ENCODE measurements at places on chromosomes 3 and 15.

DNA sequence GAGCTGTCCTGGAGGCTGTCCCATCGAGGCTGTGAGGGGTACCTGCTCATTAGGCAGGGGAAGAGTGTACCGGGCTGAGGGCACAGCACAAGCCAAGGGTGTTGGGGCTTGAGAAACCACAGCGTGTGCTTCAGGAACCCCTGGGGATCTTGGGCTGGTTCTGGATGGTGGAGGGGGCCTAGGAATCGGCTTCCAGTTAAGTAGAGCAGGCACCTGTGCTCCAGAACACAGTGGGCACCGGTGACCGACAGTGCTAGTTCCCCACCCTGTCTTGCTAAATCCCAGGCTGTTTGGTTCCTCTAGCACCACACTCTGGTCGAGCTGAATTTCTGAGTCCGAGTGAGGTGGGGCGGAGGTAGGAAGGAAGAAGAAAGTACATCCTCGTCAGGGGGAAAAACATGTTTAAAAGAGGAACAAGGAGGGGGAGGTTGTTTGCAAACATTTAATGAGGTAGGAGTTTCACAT is 29.1 kb downstream of the SLC6A6 start:
- peak; percentile 83 for DNase-seq

GRCh38 chr3:125165189-125165947 is 47.2 kb downstream of the SLC12A8 start:
- peak; percentile 34 for DNase-seq

- DNase-seq = no peak
These were observed 11.4 kb downstream of the EIF4G1 start for GRCh38 chr3:184325715-184326369.

DNA sequence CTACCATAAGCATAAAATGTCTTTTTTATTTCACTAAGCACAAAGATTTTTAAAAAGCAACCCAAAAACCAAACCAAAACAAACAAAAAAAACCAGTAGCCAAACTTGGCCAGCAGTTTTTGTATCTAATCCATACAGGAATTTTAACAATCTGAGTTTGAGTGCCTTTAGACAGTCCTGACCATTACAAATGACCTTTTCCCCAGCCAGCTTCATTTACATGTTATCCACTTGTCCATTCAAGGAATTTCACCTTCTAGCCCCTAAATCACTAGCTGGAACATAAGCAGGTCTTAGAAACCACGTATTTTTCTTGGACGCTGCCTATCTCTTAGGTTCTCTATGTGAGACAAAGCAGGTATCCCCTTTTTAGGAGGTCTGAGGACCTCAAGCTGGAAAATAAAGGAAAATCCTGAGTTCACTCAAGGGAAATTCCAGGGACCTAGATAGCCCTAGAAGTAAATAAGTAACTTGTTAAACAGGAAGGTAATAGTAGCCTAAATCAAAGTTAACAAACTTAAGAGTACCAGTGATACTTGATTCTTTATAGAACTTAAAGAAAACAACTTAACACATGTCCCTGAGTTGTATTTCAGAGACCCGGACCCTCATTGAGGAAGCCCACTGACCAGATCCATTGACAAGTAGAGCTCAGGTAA is 34.2 kb downstream of the CIP2A start:
- no peak for DNase-seq

DNA sequence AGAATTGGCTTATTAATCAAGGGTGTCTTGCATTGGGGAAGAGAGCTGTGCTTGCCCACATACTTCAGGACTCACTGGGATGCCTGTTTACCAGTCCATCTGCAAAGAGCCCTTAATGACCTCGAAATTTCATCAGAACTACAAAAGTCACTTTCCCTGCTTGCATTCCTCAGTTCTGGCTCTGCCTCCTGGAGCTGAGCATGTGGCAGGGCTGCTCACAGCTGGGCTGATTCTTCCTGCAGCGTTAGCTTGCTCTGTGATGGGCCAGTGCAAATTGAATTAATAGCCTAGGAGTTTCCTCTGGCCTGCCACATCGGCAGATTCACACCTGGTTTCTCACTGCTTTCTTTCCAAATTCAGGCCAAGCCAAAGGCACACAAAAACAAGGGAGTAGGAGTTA is 108.9 kb downstream of the DUT start:
- no peak for DNase-seq

DNA sequence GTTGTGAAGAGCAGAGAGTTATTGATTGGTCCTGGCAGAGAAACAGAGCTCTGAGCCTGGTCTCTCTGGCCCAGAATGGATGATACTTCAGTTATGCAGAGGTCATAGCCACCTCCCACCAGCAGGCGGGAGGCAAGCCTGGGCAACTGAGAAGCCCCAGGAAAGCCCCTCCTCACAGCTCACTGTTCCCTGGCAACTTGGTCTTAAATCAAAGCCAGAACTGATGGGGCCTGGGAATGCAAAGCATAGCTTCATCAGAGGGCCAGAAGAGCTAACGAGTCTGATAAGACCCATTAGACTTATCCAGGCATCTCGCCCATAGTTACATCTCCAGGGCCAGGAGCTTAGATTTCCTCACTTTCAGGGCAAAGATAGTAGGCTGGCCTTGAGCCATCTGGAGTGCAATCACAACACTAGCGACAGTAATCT is 5.5 kb upstream of the COLQ start:
- DNase-seq = peak; percentile 38

DNA sequence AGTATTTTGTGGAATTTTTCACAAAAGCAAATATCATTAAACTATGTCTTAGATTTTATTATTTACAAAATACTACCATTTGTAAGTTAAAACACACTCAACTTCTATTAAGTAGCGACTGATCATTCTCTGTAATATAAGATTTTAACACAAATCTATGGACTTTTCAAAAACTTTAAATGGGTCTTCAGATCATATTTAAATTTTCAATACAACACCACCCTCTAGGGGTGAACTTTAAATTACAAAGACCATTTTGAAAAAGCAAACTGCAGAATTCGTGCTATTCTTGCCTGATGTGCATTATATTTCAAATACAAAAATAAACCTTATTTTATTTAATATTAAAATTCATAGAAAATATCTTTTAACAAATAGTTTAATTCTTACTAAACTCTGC is 8.2 kb upstream of the VGLL4 start:
- peak; percentile 79 for DNase-seq

DNA sequence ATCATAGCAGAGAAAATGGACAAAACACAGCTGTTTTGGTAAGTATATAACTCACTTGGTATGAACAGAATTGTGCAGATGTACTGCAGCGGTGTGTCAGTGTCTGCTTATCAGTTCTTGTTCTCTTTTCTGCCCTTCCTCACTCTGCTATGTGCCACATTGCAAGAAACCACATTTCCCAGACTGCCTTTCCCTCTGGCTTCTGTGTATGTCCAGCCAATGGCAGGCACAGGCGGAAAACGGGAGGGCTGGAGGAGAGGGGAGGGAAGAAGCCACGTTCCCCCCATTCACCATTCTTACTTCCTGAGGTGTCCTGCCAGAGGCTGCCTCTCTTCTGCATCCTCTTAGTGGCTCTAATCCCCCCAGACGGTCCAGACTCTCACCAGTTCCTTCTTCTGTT is 15.4 kb downstream of the HHLA2 start:
- DNase-seq = peak; percentile 92

GRCh38 chr15:72967811-72968530 is 84.3 kb upstream of the NEO1 start:
- DNase-seq = no peak

- DNase-seq = no peak
These were observed 22.7 kb downstream of the MGLL start for GRCh38 chr3:127799476-127800222.

- no peak for DNase-seq
These were observed 522.1 kb upstream of the TGFBR2 start for GRCh38 chr3:30084316-30084715.

DNA sequence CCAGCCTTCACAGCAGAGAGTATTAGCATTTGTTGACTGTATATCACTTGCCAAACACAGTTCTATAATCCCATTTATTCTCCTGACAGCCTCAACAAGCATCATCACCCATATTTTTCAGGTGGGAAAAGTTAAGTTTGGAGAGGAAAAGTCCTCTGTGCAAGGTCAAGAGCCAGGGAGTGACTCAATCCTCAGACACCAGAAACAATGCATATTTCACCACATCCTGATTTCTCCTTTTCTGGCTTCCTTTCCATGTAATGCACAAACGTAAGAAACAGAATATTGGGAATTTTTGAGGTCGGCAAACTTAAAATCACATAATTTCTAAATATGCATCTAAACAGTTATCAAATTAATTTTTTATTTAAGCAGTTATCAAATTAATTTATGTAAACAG is 116.0 kb upstream of the GADL1 start:
- no peak for DNase-seq

DNA sequence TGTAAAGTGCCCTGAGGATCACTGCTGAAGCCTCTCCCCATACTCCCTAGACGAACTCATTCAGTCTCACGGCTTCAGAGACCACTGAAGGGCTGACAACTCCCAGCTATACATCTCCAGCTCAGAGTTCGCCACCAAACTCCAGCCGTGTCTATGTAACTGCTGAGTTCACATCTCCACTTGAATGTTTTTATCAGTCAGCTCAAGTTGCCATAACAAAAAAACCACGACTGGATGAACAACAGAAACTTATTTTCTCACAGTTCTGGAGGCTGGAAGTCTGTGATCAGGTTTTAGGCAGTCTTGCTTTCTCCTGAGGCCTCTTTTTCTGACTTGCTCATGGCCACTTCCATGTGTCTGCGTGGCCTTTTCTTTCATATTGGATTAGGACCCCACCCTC is 223.0 kb upstream of the LRRFIP2 start:
- DNase-seq = peak; percentile 64

DNA sequence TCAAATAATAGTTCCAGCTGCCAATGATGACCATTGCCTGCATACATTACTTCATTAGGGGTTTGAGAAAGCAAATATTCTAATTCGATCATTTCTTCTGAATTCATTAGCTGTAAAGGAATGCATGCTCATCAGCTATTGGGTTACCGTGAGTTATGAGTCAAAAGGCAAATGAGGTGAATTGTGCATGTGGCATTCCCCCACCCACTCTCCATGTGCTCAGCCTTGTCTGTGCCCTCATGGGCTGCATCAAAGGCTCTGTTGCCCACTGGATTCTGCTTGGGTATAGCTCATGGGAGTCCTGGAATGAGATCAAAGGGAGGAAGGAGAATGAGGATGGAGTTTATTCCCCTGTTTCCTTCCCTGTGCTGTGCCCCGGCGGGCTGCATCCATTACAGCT is 99.3 kb upstream of the CHRNA7 start:
- DNase-seq = no peak

DNA sequence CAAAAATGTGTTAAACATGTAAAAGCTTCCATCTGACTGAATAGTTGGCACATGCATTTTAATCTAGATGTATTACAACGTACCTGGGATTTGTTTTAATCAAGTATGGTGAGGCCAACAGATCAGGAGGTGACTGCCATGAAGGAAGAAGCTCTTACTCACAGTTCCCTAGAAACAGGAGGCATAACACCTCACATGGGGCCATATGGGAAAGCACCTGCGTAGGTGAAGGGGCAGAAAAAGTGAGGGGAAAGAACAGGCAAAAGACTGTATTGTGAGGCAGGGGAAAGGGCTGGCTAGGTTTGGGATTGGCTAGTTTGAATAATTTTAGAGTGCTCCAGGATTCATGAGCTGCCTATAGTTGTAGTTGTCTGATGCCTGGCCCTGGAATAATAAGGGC is 9.6 kb downstream of the SQOR start:
- no peak for DNase-seq

GRCh38 chr15:20645956-20646355 is 104.4 kb upstream of the GOLGA6L6 start:
- DNase-seq = peak; percentile 88

DNA sequence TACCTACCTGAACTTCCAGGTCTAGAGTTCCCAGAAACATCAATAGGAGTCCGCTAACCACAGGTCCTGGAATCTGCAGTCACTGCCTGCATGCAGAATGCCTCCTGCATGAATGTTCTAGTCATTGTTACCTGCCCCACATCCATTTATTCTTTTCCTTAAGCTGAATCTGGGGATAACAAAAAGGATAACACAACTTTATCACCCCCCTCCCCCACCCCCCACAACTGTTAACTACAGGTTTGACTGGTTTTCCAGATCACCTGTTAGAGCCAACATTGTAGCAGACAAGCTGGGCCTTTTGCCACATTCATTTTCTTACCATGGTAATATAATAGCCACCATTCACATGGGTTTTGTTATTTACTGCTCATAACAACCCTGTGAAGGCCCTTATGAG is 4.6 kb upstream of the CTSH start:
- DNase-seq = no peak

GRCh38 chr3:101144105-101144504 is 150.9 kb upstream of the ABI3BP start:
- no peak for DNase-seq

DNA sequence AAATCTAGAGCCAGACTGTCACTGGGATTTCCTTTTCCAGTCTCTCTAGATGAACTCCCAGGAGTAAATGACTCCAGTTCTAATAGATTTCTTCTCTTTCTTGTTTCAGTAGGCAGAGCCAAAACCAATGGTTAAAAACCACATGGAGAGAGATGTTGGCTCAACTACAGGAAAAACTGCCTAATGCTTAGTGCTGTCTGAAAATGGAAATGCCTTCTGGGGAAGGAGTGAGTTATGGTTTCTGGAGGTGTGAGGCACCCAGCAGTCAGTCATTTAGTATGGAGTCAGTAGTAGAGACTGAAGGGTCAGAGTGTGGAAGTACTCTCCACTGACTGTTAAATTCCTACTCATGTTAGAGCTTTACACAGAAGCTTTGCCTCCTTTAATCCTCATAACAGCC is 136.7 kb downstream of the CCNL1 start:
- no peak for DNase-seq

DNA sequence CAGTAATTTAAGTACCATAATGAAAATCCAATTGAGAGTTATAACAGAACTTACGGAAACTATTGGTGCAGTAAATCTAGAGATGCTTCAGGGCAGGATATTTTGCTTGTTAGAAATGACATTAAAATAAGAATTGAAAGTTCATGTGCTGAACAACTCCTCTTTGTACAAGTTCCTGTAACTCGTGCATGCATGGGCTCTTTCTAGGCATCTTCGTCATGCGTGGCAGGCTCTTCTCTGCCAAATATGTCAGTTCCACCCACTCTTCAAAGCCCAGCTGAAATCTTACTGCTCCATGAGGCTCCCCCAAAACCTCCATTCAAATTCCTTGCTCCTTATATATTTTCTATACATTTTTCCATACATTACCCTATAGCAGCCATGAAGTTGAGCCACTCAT is 48.7 kb downstream of the FBN1 start:
- DNase-seq = no peak

- DNase-seq = no peak
These were observed 195.8 kb upstream of the GPR149 start for GRCh38 chr3:154625756-154626155.

GRCh38 chr3:39446444-39446843 is 21.0 kb upstream of the MOBP start:
- DNase-seq = no peak

GRCh38 chr3:133042778-133043177 is 4.6 kb downstream of the TMEM108 start:
- DNase-seq = no peak

GRCh38 chr15:67145710-67146109 is 80.3 kb downstream of the SMAD3 start:
- no peak for DNase-seq

DNA sequence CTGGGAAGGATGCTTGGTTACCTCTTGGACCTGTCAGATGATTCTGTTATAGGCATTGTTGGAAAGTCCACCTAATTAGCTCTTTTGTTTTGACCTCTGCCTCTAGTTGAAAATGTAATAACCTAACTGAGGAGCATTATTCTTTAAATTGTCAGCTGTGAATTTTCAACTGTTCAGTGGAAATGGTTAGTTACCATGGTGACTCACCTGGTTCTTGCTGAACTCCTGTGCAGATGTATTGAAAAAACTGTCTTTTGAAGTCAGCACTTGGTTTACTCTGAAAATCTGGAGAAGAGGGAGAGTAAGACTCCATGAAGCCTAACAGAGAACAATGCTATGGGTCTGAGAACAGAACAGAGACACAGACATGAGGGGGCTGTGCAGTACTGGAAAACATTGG is 72.0 kb downstream of the LARS2 start:
- no peak for DNase-seq
